ENCODE measurements at places on chromosomes 7 and 10.

- no peak for DNase-seq
Observed at GRCh38 chr10:121154846-121155245, 303.7 kb downstream of the WDR11 start.

- no peak for DNase-seq
Observed at GRCh38 chr7:151711906-151712809, 164.8 kb downstream of the PRKAG2 start.

- DNase-seq: no peak
Observed at GRCh38 chr7:141891336-141891735, 24.9 kb upstream of the OR9A4 start.

GRCh38 chr10:1380088-1380671, 324.0 kb downstream of the WDR37 start:
- no peak for DNase-seq

DNA sequence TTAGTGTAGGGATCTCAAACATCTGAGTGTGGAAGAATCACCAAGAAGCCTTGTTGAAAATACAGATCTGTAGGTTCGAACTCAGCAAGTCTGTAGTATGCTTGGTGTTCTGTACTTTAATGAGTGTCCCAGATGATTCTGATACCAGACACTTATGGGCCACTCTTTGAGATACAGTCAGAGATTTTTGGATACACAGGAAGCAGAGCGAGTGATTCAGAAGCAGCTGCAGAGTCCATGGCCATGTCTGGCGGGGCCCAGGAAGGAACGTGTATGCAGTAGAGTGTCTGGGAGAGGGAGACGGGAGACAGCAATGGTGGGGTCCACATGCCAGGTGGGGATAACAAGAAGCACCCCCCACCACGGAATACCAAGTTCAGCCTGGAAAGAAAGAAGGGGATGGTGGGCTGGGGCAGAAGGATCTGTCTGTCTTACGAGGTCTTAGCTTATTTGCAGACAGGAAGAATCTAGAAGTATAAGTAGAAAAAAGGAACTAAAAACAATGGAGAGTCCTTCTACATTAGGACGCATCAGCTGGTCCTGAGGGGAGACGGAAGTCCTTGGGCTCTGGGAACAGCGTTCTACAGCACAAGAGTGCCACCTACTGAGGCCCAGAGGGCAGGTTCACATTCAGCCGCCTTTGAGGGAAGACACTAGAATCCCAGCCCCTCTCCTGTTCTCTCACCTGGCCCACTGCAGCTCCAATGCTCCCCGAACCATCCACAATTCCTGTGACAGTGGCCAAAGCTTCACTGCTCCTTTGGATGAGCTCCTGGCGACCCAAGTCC, 55.4 kb downstream of the SLC37A3 start:
- DNase-seq: no peak

DNA sequence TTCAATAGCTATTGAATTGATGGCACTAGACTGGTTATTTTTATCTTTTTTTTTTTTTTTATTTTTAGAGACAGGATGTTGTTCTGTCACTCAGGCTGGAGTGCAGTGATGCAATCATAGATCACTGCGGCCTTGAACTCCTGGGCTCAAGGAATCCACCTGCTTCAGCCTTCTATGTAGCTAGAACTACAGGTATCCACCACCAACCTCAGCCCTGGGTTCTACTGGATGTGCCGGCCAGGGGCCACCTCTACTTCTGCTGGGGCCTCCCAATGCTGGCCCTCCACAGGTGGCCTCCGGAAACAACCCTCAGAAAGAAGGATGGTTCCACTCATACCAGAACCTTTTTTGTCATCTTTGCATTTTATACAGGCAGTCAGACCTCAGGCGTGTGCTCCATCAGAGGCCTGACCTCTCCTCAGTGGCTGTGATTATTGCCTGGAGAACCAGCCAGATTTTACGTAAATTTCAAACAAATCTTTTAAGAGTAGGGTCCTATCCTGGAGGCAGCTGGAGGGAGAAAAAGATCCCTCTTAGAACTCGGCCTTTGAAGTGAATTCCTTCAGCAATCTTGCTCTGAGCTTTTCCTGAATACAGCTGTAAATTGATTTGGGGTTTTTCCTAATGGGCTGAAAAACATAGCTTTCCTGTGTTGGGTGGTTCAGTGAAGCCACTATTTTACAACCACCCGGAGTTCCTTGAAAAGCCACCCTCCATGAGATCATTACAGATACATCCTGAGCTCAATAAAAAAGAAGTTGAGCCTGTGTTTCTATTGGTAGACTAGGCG, 110.0 kb downstream of the SPAG6 start:
- no peak for DNase-seq

DNA sequence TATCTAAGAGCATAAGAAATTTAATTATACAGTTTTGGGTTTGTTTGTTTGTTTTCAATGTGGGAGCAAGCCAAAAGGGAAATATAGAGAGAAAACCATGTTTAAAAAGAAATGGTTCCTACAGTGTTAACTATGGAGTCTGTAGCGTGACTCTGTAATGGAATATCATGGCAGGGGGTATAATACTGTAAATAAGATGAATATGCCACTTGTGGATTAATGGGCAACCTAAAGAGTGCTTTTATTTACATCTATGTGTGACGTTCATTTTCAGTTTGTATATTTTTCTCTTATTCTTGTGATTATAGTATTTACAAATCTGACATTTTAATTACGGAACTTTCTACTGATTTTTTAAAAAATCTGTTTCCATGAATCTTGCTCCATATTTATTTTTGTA, 95.9 kb downstream of the POLL start:
- no peak for DNase-seq

- DNase-seq: no peak
Observed at GRCh38 chr7:89813081-89813480, 341.2 kb upstream of the STEAP1 start.

- DNase-seq: no peak
Observed at GRCh38 chr7:132207782-132208181, 368.5 kb downstream of the PLXNA4 start.

DNA sequence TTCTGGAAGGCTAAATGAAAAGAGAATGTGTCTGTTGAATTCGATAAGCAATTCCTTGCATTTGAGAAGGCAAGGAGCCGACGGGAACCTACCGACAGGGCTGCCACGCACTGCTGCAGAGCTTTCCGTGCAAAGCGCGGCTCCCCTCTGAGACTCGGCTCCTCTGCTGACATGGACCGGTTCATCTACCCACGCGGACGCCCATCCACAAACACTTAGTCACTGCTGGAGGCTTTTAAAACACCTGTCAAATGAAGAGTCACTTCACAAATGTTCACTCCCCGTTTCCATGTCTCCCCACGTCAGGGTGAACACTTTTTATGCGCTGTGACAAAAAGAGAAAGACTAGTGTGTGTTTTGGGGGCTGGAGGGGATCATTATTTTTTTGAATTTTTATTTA, 32.0 kb downstream of the AMZ1 start:
- no peak for DNase-seq

- DNase-seq: no peak
Observed at GRCh38 chr10:46247181-46247475, 39.7 kb upstream of the ANTXRL start.

DNA sequence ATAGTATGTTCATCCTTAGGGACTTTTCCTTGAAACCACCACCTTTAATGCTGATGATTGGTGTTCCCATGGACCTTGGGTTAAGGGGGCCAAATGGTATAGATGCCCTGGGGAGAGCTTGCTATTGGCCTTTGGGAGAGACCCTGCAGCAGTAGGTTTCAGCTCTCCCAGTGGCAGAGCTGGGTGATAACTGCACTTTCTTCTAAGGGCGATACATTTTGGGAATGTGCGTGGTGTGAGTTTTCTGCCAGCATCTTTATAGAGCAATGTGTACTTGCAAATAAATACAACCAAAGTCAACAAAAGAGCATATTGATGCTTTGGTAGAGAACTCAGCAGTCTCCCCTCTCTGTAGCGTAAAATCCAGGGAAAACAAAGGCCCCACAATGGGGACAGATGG, 404.1 kb downstream of the PAXIP1 start:
- no peak for DNase-seq

GRCh38 chr10:48567346-48567745, 37.5 kb downstream of the ARHGAP22 start:
- no peak for DNase-seq

GRCh38 chr10:133143200-133143533, 16.9 kb upstream of the KNDC1 start:
- no peak for DNase-seq

DNA sequence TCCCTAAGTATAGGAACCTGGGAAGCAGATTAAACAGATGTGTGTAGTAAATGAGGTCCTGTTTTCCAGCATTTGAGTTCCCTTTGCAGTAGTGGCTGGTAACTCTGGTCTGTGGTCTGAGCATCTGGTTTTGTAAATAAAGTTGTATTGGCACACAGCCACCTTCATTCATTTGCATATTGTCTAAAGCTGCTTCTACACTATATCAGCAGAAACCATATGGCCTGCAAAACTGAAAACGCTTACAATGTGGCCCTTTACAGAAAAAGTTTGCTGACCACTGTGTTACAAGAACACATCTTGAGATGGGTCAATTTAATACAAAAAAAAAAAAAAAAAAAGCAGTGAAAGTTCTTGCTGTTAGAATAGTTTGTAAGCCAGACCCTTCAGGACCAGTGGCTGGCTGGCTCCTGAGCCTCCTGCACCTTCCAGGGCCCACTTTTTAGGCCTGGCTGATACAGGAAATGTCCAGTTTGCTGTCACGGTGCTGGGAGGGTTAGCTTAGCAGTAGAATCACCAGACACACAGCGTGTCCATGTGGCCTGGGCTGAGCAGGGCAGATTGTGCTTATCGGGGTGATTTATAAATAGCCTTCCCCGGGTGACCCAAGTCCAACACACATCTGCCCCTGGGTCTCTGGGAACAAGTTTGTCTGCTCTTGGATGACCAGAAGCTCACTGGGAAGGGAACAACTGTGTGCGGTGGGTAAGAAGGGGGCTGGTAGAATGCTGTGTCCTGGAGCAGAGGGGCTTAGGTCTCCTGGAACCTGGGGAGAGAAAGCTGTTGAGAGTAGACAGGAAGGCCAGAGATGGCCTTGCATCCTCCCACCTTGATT, 1.4 kb downstream of the C10orf71 start:
- DNase-seq: no peak

- no peak for DNase-seq
Observed at GRCh38 chr7:109351493-109351892, 781.8 kb downstream of the DNAJB9 start.

- no peak for DNase-seq
Observed at GRCh38 chr10:103663802-103664201, 170.3 kb downstream of the NEURL1 start.

- no peak for DNase-seq
Observed at GRCh38 chr10:98384531-98385133, 30.4 kb downstream of the PYROXD2 start.

GRCh38 chr10:124130198-124130900, 37.0 kb upstream of the CHST15 start:
- DNase-seq: no peak

DNA sequence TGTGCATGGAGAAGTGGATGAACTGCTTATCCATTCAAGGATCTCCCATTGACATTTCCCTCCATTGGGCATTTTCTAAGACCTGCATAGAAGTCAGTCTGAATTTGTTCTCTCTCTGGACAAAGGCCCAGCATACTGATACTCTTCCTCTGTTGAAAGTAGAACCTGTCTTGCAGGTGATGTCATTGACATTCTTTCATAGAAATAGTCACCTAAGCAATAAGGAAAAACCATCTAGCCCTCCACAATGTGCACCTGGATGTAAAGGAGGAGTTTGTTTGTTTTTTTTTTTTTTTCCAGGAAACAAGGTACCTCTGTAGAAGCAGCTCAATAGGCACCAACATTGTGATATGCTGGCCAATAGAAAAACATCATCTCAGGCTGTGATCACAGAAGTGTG, 150.4 kb downstream of the DPY19L1 start:
- DNase-seq: no peak

GRCh38 chr7:65972976-65973375, 9.0 kb downstream of the GUSB start:
- no peak for DNase-seq

- no peak for DNase-seq
Observed at GRCh38 chr10:103510046-103510685, 16.7 kb downstream of the NEURL1 start.

DNA sequence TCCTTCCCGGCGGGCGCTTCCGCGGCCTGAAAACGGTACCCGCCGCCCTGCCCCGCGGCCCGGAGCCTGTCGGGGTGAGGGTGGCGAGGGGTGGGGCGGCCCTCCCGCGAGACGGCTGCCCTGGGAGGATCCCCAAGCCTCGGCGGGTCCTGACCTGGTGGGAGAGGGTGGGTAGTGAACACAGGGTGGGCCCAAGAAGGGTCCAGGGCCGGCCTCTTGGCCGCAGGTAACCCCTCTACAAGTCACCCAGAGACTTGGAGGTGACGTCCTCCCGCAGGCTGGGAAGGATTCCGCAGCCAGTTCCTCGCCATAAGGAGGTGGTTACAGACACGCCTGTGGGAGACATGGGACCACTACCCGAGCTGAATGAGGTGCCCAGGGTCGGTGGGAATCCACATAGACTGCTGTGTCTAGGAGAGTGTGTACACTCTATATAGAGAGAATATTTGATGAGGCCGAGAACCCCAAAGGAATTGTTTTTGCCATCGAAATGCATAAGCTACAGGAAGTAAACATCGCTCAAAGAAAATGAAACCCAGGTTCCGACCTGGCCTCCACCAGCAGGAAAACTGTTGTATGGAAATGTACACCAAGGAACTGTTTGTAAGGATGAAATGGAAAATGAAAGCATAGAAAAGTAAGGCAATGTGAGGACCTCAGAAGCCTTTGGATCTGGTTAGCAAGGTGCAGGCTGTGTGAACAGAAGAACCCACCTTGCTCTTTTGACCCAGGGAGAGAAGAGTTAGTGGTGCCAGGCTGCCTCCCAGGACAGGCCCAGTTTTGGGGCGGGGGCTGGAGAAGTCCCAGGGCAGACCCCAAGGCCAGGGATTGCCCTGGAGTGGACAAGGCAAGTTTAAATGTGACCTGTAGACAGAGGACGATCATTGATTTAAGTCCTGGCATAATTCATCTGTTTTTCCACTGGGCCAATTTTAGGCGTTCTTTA, 659 bp downstream of the OPTN start:
- DNase-seq: no peak

DNA sequence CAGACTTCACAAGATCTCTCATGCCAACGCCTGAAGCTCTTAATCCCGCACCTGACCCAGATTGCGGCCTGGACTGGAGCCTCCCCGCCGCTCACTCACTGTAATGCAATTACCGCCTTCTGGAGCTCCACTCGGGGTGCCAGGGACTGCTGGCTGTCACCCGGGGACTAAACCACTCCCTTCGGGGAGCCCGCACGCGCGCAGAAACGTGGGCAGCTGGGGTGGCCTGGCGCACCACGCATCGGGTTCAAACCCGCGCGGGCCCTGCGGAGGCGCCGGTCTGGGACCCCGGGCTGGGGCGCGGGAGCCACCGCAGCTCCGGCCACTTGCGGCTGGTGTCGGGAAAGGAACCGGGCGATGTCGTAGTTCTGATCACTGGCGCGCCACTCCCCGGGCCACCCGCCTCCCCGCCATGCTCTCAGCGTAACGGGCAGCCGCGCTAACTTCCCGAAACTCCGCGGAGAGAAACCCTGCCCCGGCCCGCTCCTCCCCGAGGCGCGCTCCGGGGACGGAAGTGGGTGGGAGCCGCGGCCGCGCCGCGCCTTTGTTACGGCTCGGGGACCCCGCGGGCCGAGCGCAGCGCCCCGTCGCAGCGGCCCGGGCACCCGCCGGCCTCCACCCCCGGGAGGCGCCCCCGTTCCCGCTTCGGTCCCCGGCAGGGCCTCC, 100.3 kb upstream of the SVIL start:
- peak; percentile 46 for DNase-seq

- DNase-seq: no peak
Observed at GRCh38 chr10:36621346-36621745, 504.1 kb upstream of the ANKRD30A start.

All from stimulated activated CD4-positive, alpha-beta T cell treated with anti-CD3 and anti-CD28 coated beads, Interleukin-1b, Interleukin-23, amount 100 ng/mL, for 4 hours (primary cell).